Stimulated activated CD4-positive, alpha-beta T cell treated with anti-CD3 and anti-CD28 coated beads, Interleukin-2, amount 100 ng/mL, for 4 hours (primary cell): ENCODE measurements at places on chromosomes 16 and 17.
A peak's percentile ranks its signal among the peaks of the same experiment; 100 is the strongest.

DNA sequence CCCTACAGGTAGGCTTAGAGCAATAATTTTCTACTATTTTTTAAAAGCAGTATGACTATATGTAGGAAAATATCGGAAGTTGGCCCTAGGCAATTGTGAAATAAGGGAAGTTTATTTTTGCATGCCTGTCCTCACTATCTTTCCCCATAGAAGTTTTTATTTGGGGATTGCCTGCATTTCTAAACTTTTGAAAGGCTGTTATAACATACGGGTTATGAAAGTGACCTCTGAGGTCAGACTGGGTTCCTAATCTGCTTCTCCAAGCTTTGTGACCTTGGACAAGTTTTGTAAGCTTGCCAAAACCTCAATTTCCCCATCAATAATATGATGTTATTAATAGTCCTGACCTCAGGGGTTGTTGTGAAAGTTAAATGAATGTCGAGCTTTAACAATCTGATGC lies 67.1 kb downstream of the ARHGAP44 start:
- DNase-seq, result no peak

DNA sequence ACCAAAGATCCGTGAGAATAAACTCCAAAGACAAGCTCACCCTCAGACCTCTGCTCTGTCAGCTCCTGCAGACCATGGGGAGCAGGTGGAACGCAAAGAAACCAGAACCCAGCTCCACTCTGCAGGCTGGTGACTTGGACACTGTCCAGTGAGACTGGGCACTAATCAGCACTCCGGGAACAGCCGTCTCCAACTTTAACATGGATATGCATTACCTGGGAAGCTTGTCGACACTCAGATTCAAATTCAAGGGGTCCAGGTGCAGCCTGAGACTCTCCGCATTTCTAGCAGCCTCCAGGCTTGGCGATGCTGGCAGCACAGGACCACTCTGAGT lies 9.1 kb downstream of the SLX4 start:
- no peak for DNase-seq

- DNase-seq, result peak; percentile 73
Observed at GRCh38 chr17:78131172-78132083, 857 bp downstream of the TMC8 start.

DNA sequence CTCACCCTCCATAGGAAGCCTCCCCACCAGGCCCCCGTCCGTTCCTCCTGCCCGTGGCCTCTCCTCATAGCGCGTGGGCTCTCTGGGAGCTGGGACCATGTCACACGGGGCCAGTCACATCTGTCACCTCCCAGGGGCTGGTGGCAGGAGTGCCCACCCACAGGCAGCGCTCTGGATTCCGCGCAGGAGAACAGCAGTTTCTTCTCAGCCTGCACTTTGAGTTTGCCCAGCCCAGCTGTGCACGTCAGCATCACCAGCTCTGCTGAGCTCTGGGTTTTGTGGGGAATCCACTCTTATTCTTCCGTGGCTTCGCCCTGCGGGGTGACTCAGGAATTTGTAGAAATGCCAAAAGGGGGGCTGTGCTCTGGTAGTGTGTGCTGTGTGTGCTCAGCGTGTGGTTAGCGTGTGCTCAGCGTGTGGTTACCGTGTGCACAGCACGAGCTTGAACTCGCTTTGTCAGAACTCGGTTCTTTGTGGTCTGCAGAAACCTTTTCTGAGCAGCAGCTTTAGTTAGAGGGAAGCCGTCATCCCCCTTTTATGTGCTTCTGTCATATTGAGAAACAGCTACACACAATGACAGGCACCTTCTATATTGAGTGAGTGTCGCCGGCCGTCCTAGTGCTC lies 3.2 kb downstream of the ACSF3 start:
- DNase-seq, result peak; percentile 56

DNA sequence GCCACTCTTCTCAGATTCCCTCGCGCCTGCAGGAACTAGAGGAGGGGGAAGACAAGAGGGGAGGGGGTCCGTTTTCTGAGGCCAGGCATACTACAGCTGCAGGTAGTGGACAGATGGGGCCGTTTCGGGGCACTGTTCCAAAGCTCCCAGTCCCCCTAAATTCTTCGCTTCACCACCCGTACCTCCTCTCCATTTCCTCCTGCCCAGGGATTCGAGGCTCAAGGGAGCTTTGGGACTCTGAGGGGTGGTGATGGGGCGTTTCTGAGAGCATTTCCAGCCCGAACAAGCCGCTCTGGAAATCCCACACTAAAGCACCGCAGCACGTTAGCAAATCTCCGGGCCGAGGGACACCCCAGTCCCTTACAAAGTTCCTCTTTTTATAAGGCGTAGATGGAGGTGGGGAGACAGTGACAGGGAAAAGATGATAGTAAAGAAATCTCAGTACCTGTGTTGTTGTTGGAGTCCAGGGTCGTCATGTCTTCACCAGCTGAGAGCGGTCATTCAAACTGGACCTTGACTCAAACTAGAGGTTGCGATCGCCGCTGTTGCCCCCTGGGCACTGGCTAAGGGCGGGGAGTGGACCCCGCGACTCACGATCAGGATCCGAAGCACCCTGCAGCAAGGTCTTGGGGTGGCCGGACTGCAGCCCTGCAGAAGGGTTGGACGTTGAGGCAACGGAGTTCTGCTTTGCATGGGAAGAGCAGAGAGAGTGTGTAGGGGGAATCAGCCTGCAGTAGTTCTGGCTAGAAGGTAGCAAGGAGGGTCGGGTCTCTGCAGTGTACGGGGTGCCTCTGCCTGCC lies 570 bp downstream of the NR1D1 start:
- no peak for DNase-seq

- DNase-seq, result no peak
Observed at GRCh38 chr17:38428643-38429371, 543 bp downstream of the ARHGAP23 start.

DNA sequence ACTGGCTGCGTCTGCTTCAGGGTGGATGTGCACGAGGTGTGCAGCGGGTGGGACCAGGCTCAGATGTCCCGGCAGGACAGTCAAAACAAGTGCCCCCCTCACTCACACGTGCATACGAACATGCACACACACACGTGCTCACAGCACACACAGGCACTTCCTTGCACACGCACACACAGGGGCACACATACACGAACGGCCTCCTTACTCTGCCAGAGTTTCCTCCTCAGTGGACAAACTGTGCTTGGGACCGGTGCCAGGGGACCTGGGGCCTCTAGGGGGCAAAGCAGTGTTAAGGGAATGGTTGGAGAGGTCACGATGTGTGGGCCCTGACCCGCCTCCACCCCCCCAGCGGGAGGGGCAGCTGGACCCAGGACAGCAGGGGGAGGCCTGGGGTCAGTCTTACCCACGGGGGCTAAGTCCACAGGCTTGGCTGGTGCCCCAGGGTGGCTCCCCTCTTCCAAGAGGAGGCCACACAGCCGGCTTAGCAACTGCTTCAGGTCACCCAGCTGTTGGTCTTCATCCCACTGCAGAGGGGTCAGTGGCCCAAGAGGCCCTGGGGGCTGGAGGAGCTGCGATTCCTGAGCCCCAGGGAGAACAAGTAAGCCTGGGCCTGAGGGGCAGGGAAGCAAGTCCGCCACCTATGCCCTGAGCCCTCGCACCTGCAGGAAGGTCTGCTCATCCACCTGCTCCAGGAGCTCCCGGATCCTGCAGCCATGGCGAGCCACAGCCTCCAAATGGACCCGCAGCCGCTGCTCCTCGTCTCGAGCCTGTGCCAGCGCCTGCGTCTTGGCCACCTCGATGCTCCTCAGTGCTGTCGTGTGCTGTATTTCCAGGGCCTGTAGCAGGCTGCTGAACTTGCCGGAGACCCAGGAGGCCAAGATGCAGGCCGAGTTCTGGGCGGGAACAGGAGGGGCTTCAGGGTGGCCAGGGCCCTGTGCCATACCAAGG lies 4.9 kb downstream of the TRIM65 start:
- no peak for DNase-seq

- no peak for DNase-seq
Observed at GRCh38 chr16:47019568-47019967, 46.1 kb upstream of the DNAJA2 start.

DNA sequence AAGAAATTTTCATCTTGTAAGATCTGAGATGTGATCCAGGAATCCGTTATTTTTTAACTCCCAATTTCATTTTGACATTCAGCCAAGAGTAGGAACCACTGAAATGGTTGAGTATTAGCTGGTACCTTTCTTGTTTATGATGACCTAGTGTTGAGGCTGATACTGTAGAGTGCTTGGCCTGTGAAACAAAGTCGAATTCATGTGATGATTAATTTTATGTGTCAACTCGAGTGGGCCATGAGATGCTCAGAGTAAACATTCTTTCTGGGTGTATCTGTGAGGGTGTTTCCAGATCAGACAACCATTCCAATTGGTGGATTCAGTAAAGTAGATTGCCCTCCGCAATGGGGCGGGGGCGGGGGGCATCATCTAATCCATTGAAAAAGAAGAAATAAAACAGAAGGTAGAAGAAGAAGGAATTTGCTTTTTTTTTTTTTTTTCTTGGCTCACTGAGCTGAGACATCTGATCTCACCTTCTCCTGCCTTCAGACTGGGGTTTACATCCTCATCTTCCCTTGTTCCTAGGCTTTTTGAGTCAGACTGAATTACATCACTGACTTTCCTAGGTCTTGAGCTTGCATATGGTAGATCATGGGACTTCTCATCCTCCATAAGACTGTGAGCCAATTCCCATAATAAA lies 264.6 kb upstream of the KCNJ16 start:
- DNase-seq, result no peak

- DNase-seq, result no peak
Observed at GRCh38 chr17:43132117-43132516, 7.0 kb upstream of the BRCA1 start.

GRCh38 chr16:69478685-69479084 lies 54.3 kb downstream of the CYB5B start:
- DNase-seq, result no peak

DNA sequence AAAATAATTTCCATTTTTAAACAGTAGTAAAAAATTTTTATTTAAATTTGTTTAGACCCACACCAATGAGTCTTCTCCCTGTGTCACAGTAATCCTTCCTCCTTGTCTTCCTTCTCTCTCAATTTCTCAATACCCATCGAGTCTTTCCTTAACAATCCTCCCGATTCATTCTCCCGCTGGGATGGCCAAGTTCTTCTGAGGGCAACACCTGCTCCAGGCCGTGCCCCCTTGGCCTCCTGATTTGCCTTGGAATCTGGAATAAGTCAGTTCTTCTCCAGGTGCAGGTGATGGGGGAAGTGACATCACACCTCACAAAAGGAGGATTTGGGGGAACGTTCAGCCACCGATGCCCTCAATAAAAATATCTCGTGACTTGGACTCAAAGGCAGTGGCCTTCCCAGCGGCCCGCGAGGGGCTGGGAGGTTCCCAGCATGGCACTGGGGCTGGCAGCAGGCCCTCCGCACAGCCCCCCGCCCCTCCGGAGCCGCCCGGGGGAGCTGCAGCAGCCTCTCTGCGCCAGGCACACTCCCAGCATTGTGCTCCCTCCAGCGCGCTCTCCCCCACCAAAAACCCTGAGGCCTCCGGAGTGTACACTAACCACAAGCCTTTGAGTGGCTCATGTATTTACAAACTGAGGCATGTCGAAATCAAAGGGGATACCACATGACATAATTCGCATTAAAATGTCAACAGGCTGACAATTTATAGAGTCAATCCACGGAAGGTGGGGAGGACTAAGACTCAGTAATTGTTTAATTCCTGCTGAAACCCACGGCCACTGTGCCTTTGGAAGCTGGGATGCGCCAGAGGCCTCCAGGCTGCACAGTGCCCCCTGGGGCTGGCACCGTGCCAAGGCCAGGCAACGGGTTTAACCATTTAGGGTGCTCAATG lies 120.5 kb downstream of the ZFHX3 start:
- DNase-seq, result no peak

DNA sequence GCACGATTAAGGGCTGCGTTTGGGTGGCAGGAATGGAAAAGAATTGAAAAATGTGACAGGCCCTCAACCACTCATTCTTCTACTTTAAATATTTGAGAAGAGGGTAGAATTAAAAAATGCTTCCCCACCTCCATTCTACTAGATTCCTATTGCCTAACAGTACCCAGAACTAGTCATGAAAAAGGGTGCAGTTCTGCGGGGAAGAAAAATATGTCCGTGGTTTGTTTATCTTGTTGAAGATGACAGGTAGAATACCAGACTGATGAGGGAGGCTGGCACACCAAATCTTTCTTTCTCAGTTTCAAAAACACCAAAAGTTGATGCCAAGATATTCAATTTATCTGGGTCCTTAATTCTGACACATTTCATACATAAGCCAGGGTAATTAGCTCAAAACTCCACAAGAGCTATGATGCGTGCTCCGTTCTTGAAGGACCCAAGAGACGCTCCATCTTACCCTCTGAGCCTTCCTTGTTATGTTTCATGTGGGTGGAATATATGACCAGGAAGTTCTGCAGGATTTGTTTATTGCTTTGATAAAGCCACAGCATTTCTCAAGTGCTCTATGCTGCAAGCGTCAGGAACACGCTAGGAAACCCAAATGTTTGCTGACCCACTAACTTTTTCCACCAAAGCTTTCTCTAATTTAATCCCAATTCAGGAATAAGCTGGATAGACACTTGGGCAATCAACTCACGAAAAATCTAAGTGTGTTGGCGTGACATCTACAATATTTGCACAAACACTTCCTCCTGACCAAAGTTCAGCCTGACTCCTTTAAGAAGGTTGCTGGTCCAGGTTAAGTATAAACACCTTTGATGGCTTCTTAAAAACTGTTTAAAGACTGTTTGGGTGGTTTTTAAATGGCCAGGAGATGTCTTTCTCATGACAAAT lies 20.6 kb upstream of the GAN start:
- DNase-seq, result no peak

DNA sequence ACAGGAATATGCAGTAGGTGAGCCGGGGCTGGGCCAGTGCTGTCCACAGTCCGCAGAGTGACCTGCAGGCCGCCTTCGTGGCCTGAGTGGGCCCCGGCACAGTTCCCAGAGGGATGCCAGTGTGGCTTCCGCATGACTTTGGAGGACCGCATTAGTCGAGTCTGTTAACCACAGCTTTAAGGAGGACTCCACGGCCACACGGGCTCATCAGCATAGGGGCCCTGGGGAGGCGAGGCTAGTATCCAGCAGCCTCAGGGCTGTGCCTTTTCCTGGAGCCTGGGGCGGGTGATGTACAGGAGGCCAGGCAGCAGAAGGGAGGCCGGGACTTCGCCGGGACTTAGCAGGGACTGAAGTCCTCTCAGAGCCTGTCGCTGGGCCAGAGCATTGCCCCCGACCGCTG lies 13.2 kb downstream of the TSC2 start:
- no peak for DNase-seq

GRCh38 chr17:64223283-64223682 lies 39.8 kb downstream of the TEX2 start:
- DNase-seq, result no peak

DNA sequence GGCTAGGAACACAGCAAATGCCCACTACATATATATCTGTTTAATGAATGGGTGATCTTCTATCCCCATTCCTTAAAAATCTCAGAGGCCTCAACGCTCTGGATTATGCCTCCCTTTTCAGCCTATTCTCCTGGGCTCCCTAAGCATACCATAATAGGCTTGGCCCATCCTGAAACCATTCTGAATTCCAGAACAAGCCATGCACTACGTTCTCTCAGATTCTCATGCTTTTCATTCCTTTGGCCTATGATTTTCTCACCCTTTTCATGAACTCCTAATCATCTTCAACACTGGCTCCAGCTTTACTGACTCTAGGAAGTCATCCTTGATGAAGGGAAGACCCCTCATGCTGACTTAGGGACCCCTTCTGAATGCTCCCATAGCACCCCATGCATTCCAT lies 71.1 kb downstream of the RPGRIP1L start:
- DNase-seq, result no peak

- DNase-seq, result no peak
Observed at GRCh38 chr17:56656701-56657327, 63.3 kb downstream of the NOG start.
